ENCODE measurements at places on chromosomes 12 and 14.

GRCh38 chr14:89849931-89850330 lies 104.6 kb downstream of the EFCAB11 start:
- DNase-seq: no peak

DNA sequence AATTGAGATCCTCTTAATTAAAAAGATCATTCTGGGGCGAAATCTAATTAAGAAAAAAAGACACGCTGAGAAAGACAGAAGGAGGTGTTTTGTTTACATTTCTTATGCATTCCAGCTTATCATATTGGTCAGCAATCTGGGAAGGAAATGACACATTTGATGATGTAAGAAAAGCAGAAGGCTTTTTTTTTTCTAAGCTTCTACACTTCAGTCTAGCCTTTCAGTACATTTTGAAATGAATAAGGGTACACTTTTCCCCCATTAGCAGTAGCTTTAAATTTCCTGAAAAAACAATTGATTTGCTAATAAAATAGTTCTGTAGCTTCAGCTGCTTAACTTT lies 5.9 kb upstream of the GSC start:
- no peak for DNase-seq

- no peak for DNase-seq
Measured at GRCh38 chr12:74922117-74922516, 287.5 kb downstream of the KCNC2 start.

DNA sequence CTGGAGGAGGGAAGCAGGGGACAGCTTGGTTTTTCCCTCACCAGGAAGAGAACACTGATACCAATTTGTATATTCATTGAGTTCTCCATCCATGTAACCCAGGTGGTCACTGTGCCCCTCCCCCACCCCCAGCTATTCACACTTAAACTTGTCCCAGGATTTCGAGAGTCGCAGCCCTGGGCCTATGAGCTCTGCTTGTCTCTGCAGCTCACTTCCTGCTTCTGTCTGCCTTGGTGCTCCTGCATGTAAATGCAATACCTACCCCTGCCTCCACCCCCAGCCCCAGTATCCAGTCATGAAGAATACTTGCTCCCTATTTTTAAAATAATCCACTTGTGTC lies 452.2 kb downstream of the BCL11B start:
- no peak for DNase-seq

- no peak for DNase-seq
Measured at GRCh38 chr12:1594006-1594260, 448 bp downstream of the FBXL14 start.

GRCh38 chr12:82357845-82358199 lies 365 bp downstream of the CCDC59 start:
- no peak for DNase-seq

DNA sequence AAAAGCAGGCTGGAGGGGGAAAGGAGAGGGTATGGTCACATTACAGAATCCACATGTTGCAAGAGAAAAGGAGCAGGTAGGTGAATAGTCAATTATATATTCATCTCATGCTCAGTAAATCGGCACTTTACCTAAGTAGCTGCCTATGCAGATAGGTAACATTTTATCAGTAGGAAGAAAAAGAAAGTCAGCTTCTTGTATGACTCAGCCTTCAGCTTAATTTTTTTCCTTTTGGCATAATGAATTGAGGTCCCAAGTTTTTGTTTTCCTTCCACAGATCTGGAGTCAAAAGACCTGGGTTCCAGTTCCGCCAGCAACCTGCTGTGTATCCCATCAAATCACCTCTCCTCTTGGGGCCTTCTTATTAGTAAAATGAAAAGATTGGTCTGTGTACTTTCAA lies 6.0 kb upstream of the ACSM4 start:
- DNase-seq: no peak

DNA sequence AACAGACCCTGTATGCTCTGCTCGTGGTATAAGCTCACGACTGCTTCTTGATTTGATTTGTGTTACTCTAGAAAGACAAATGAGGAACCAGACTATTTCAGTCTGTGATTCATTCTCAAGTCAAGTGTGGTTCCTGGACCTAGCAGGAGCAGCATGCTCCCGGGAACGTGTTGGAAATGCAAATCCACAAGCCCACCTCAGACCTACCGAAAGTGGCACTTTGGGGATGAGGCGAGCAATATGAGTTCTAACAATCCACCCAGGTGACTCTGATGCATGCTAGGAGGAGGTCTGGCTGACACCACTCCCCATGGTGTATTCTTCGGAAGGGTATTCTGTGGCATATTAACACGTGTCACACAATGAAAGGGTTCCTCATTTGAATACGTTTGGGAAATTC lies 59.5 kb upstream of the TMX1 start:
- no peak for DNase-seq

DNA sequence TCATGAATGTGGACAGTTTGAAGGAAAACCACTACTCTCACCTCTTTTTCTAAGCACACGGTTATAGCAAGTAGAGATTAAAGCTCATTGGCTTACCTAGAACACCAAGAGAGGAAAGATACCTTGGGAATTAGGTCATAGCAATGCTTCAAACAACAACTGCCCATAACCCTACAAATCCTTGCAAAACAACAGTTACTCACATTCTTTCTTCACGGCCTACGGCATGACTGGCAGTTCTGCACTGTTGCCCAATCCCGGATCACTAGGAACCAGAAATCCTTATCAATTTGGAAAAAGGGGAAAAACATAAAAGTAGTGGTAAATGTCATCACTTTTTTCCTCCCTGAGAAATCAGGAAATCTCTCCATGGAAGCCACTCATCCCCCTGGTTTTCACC lies 9.6 kb upstream of the ISM2 start:
- DNase-seq: no peak

- DNase-seq: no peak
Measured at GRCh38 chr14:56065621-56066290, 52.5 kb upstream of the PELI2 start.

DNA sequence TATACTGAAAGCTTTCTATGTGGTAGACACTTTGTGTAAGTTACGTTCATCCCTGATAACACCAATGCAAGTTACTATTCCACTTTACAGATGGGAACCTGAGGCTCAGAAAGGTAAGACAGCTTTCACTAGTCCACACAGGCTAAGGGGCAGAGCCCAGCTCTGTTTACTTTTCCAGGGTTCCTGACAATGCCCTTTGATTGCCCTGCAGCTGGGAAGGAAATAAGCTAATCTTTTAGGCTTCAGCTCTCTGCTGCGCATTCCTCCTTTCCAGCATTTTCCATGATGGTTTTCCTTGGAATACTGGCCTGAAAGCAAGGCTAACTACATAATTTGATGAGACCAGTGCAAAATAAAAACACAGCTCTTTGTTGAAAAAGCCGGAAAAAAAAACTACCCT lies 185.7 kb upstream of the BTG1 start:
- no peak for DNase-seq

DNA sequence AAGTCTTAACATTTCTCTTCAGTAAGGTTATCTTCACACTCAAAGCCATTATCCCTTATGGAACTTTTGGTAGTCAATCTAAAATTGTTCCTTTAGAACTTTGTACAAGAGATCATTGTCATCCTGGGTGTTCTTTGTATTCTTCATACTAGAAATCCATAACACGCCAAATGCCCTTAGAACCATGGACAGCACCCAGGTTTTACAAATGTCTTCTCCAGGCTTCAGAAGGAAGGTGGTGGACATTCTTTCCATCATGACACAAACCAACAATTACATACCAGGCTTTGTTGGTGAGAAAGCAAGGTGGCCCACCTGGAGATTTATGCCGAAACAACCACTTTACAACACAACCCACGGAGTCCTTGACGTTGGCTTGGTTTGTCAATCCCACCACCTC lies 365.6 kb upstream of the TBX3 start:
- no peak for DNase-seq

- DNase-seq: no peak
Measured at GRCh38 chr12:101087920-101088319, 122.1 kb downstream of the SLC5A8 start.

GRCh38 chr14:61690039-61690438 lies 5.3 kb upstream of the HIF1A start:
- no peak for DNase-seq

DNA sequence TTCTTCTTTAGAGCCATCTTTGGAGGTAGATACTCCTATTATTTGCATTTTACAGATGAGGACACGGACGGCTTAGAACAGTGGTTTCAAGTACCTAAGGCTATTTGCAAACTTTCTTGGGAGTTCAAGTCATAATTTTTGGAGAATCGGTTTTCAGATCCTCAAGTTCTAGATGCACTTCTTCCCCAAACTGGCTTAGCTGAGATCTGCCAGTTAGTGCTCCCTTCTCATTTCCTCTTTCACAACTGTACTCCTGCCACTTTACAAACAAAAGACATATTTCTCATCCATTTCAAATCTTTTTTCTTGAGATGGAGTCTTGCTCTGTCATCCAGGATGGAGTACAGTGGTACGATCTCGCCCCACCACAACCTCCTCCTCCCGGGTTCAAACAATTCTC lies 77.3 kb downstream of the HELB start:
- no peak for DNase-seq

DNA sequence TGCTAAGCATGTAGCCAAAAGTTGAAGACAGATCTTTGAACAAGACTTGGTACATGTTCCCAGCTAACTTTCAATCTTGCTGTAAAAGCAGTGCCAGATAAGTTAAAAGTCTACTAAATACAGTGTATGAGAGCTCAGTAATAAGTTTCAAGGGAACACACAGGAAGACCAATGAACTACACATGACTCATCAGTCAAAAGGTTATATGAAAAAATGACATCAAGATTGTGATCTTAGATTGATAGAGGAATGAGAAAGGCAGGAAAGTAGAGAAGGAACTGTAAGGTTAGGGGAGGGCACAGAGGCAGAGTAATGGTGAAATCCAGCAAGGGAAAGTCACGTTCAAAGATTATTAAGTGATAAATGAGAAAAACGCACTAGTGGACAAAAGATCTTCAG lies 249.9 kb upstream of the FLRT2 start:
- no peak for DNase-seq

DNA sequence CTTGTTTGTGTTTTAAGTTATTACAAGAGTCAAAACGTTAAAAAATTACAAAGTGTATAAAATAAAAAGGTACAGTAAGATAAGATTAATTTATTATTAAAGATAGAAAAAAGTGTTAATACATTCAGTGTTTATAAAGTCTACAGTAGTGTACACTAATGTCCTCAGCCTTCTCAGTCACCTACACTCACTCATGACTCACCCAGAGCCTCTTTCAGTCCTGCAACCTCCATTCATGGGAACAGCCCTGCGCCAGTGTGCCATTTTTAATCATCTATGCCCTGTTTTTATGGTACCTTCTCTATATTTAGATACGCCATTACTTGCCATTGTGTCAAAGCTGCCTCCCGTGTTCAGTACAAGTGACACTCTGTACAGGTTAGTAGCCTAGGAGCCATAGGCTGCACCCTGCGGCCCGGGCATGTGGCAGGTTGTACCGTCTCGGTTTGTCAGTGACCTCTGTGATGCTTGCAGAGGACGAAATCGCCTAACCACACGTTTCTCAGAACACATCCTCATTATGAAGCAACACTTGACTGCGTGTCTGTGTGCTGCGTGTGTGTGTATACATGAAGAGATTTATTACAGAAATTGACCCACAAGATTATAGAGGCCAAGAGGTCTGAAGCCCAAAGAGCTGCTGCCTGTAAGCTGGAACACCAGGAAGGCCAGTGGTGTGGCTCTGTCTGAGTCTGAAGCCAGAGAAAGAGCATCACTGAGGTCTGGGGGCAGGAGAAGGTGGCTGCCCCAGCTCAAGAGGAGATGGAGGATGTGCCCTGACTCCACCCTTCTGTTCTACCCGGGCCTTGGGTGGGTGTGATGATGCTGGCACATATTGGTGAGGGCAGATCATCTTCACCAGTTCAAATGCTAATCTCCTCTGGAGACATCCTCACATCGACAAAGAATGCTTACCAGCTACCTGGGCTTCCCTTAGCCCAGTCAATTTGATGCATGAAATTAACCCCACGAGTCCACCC lies 116.6 kb upstream of the C14orf180 start:
- no peak for DNase-seq

DNA sequence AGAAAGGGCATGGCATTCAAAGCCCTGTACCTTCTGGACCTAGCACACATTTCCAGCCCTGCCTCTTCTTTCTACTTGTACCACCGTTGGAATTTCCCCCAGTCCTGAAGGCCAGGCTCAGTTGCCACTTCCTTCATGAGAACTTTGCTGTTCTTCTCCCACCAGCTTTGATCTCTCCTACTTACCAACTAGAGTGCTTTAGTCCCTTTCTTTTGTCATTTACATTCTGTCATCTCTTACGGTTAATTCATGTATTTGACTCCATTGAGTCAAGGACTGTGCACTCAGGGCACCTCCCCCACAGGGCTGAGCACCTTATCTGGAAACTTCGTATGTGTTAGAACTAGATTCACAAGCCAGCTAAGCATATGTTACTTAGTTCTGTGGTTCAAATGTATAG lies 26.3 kb downstream of the BICDL1 start:
- DNase-seq: no peak

- peak; percentile 10 for DNase-seq
Measured at GRCh38 chr14:100237735-100238418, 1.1 kb upstream of the YY1 start.

- DNase-seq: no peak
Measured at GRCh38 chr14:89641495-89642175, 224.6 kb upstream of the FOXN3 start.

- peak; percentile 40 for DNase-seq
Measured at GRCh38 chr12:530821-531220, 71.1 kb downstream of the B4GALNT3 start.

GRCh38 chr12:128267131-128267622 lies at the start of gene TMEM132C:
TSS of gene TMEM132C (plus strand) at chr12:128267170. CDS start at chr12:128267403, 233 bp downstream.
- DNase-seq: no peak

GRCh38 chr12:113577464-113578129 lies 105.9 kb upstream of the LHX5 start:
- DNase-seq: no peak

DNA sequence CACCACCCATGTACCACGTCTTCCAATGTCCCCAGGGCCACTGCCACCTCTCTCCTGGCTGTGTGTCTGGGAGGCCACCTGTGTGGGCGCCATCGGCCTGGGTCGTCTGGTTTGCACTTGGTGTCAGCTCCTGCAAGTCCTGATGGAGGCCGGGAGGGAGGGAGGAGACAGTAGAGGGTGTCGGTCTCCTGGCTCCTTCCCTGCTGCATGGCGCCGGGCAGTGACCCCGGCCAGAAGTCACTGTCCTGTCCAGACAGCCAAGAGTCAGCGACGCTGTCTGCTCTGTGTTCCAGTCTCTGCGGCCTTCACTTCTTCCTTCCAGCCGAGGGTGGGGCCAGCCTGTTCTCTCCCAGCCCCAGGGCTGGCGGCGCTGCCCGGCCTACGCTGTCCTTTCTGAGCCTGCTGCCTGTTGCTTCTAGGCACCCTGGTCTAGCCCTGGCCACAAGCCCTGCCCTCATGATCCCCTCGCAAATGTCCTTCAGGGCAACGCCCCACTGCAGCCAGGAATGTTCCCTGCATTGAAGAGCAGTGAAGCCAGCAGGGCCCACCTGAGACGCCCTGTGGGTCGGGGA lies 13.0 kb upstream of the LBHD2 start:
- DNase-seq: no peak

Measured in DMS 273 treated with DMSO at 0.1 percent for 48 hours (cell line).